ENCODE measurements at places on chromosomes 16 and 17. TPM values are rescaled to one million over a fixed set of nuclear protein-coding genes. Genes with fewer than 3 reads are reported as not detected.

DNA sequence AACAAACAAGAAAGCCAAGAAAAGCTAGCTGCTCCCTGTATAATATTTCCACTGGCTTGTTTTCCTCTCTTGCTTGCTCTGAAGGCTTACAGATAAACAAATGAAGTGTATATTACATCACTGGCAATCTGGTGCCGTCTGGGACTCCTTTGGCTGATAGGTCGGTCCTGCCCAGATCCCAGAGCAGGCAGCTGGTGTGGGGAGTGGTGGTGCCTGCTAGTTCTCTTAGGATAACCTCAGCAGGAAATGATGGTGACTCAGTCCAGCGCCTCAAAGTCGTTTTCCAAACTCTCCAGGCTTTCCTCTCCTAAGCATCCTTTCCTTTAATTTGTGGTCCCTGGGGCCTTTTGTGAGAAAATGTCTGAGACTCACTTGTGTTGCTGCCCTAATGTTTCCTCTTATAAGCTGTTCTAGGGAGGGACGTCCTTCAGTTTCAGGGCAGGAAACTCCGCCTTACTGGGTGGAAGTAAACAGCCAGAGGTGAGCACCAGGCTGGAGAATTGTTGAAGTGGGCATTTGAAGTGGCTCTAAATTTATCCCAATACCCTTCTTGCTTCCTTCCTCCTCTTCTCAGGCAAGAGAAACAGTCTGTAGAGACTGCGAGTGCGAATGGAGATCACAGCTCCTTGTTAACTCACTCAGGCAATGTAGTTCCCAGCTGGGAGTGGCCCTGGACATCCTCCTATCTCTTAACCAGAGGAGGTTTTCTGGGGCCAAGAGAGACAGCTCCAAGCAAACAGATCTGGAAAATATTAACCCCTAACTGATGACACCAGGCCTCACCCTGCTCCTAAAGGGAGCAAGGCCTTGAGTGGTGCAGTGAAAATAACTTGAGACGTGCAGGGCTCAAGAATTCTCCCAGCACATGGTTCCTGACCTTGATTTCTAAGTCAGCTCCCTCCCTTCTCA lies 34.9 kb downstream of the CD300LF start:
- no peak for DNase-seq

GRCh38 chr16:51538707-51539498 lies 387.8 kb upstream of the SALL1 start:
- DNase-seq = no peak

DNA sequence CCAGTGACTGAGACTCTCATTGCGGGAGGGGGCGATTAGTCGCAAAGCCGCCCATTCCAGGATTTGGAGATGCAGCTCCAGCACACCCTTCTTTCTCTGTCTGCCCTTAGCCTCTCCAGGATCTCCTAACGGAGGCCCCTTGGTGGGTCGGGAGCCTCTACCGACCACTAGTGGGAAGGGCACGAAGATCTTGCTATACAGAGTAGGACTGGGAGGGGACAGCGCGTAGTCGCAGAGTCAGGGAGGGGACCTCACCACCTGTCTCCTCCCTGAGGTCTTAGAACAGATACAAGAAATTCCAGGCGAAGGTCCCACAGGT lies 588 bp upstream of the SMTNL2 start:
- DNase-seq = no peak

DNA sequence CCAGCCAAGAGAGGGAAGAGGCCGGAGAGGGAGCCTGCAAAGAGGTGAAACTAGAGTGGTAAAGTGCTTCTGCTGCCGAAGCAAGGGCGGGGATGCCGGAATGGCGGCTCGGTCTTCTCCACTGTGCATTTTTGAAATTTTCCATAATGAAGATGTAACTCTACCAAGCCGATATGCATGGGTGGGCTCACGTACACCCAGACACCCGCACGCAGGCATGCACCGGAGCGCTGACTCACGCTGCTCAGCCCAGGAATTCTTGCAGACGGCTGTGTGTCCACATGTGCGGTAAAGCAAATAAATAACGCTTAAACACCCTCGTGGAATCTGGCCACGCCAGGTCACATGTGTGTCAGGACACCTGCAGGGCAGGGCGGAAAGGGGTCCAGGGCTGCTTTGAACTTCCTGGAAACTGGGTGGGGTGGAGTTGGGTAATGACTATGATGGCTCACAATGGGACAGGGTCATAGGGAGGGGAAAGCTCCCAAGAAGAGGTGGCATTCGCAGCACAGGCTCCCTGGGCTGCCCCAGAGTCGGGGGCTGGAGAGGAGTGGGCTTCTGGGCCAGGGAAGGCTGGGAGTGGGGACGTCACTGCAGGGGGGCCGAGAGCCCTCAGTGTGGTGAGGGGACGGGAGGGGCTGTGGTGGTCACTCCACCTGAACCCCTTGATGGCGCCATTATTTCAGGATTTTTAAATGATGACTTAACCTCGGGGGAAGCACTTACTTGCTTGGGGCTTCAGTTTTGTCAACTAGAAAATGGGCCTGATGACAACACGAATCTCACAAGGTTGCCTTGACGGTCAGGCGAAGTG lies 265.5 kb downstream of the PARN start:
- DNase-seq = no peak

DNA sequence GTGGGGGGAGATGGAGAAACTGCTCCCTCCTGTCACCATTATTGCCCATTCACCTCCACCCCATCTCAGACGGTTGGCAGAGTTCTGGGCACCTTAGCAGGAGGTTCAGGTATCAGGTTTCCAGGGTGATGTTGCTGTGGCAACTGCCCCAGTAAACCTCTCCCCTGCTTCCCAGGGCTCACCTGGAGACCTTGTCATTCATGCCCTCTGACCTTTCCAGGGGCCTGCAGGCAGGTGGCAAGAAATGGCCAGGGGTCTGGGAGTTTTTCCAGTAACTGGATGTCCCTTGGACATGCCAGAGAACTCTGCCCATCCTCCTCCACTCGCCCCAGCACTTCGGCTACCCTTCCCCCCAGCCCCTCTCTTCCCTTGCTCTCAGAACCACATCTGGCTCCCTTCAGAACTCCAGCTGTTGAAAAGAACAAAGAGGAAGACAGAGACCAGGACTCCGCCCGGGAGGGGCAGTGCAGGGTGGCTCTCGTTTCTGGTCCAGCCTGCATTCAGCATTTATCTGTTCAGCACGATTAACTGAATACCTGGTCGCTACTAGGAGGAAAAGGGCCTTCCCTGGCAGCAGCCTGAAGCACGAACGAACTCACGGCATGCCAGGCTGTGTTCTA lies 8.5 kb downstream of the MLLT6 start:
- no peak for DNase-seq

- peak; percentile 64 for DNase-seq
Measured at GRCh38 chr16:53892155-53892554, 188.2 kb downstream of the FTO start.

- no peak for DNase-seq
Measured at GRCh38 chr17:55734128-55734781, 11.6 kb upstream of the TMEM100 start.

GRCh38 chr17:45164734-45165269 lies 3.1 kb downstream of the HEXIM2 start:
- peak; percentile 29 for DNase-seq

GRCh38 chr17:78324391-78325075 lies 35.3 kb downstream of the SOCS3 start:
- DNase-seq = peak; percentile 95

DNA sequence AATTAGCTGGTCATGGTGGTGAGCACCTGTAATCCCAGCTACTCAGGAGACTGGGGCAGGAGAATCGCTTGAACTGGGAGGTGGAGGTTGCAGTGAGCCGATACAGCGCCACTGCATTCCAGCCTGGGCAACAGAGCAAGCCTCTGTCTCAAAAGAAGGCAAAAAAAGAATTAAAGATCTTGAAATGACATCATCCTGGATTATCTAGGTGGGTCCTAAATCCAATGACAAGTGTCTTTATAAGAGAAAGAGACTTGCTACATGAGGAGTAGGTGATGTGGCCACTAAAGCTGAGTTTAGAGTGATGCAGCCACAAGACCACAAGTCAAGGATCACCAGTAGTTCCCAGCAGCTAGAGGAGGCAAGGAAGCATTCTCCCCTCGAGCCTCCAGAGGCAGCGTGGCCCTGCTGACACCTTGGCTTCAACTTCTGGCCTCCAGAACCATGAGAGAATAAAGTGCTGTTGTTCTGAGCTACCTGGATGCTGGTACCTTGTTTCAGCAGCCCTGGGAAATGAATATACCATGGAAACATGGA lies 15.8 kb downstream of the CIITA start:
- DNase-seq = no peak

DNA sequence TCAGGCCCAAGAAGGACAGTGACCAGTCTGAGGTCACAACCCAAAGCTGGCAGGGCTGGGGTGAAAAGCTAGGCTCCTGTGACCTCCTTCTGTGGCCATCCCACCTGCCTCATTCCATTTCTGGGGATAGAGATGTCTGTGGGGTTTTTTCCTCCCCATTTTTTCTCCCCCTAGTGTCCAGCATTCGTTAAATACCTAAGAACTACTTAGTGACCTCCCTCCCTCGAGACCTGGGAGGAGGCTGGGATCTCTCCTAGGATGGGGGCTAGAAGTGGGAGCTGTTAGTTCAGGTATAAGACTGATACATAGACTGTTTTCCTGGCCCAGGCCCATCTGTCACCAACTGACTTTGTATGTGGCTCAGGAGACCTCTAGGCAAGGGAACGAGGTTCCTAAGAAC lies 20.5 kb upstream of the STAC2 start:
- no peak for DNase-seq

- no peak for DNase-seq
Measured at GRCh38 chr17:32159586-32160438, 17.5 kb downstream of the RHOT1 start.

GRCh38 chr16:3508736-3509135 lies 7.9 kb downstream of the CLUAP1 start:
- DNase-seq = no peak

DNA sequence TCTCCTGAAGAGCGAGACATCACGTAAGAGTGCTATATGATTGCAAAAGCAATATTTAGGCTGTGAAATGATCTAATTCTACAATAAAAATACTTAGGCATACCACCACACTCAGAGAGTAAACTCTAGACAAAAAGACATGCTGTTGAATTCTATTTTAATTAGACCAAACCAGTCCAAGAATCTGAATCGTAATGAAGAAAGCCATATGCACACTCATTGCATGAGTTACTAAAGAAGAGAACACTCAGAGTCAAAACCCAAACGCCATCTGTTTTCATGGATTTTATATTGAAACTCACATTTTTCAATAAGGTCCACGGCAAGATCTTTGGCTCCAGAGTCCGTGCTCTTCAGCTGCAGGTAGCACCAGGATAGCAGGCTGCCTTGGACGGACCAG lies 65.2 kb downstream of the ZZEF1 start:
- no peak for DNase-seq

DNA sequence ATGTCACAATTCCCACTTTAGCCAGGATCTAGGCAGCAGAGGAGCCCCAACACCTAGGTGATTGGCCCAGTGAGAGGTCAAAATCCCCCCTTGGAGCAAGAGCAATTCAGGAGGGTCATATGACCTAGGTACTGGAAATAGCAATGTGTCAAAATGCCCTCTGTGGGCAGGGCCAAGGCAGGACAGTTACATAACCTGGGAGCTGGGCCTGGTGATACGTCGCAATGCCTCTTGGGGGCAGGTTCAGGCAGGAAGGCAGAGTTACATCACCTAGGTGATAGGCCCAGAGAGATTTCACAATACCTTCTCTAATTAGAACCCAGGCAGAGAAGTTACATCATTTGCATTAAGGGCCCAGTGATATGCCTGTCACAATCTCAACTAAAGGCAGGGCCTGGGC lies 1906.3 kb downstream of the TP53TG3F start:
- no peak for DNase-seq

- no peak for DNase-seq
Measured at GRCh38 chr16:12450387-12450786, 353.3 kb downstream of the CPPED1 start.

- no peak for DNase-seq
Measured at GRCh38 chr17:56978441-56979090, 635 bp downstream of the SCPEP1 start.

DNA sequence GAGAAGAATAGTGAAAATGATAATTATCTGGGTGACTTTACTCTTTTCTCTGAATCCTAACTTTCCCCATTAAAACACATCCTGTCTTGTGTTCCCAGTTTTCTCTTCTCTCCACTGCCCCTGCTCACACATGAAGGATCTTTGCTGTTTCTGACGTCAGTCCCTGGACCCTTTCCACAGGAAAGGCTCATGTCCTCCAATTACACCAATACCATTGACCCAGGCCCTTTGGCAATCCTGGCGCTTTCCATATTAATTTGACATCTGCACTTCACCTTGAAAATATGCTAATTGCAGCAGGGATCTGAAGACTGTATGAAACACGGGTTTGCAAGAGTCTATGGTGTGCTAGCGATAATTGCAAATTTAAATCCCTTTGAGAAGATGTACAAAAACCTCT lies 170.2 kb upstream of the GOT2 start:
- no peak for DNase-seq

DNA sequence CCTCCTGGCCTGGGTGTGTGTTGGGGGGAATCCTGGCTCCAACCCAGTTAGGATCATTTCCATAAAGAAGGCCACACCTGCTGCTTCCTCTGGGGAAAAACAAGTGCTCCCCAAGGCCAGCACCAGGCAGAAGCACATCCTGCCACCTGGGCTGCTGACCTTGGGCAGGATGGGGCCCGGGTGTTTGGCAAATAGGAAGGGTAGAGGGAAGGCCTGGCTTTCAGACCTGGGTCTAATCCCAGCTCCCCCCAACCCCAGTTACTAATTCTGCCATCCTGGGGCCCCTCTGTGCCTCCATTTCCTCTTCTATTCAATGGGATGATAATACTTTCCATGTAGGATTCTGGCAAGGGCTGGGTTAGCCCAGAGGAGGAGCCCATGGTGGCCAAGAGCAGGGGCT lies 3.0 kb upstream of the NLRC5 start:
- DNase-seq = no peak

GRCh38 chr16:77539421-77540034 lies 104.7 kb upstream of the ADAMTS18 start:
- no peak for DNase-seq

- DNase-seq = no peak
Measured at GRCh38 chr16:50012182-50012581, 12.8 kb upstream of the CNEP1R1 start.

CTRB2 gene
- not detected for polyA plus RNA-seq

C17orf50 gene
- not detected for polyA plus RNA-seq

KRTAP4-6 gene
- polyA plus RNA-seq = not detected

TENT4B gene
- polyA plus RNA-seq = 17.0 TPM

SLFN12 gene
- polyA plus RNA-seq = 22.9 TPM

TIMP2 gene
- 175 TPM for polyA plus RNA-seq

AOC2 gene
- polyA plus RNA-seq = 2.6 TPM

PDF gene
- 5.9 TPM for polyA plus RNA-seq

CCL4L2 gene
- polyA plus RNA-seq = 7.6 TPM

CACNG5 gene
- not detected for polyA plus RNA-seq

MYH8 gene
- not detected for polyA plus RNA-seq

Data from left lung (tissue), 14 donors.